Retina (tissue), 1 donor: ENCODE measurements at places on chromosomes 1 and 21.

DNA sequence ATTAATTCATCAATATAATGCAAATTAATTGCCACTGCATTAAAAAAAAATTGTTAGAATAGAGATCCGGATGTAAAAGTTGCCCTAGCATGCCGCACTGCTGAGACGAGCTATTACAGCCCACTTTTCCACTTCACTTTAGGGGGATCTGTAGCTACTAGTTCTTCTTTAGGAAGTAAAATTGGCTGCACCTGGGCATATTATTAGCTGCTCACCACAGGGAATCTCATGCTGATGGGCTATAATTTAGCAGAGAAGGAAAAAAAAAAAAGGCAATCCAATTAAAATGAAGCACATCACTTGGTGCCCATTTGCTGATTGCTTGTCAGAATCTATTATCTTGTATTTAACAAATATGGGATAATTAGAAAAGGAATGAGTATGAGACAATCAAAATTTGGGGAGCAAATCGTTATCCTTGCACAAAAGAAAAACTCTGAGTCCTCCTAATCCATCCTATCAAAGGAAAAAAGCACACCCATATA lies 233.4 kb downstream of the DSCAM start:
- DNase-seq, result peak; percentile 77

- no peak for DNase-seq
Measured at GRCh38 chr1:97668945-97669344, 251.9 kb downstream of the DPYD start.

GRCh38 chr1:155196103-155196892 lies 11.4 kb downstream of the THBS3 start:
- DNase-seq, result peak; percentile 74

DNA sequence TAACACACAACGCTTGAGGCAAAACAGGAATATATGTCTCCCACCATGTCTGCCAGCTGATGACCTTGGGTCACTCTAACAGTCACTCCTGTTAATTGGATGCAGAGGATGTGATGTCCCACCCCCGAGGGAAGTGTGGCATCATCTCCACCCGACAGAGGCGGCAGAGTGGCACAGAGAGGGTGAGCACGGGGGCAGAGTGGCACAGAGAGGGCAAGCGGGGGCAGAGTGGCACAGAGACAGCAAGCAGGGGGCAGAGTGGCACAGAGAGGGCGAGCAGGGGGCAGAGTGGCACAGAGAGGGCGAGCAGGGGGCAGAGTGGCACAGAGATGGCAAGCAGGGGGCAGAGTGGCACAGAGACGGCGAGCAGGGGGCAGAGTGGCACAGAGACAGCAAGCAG lies 44.3 kb downstream of the DISP3 start:
- no peak for DNase-seq

DNA sequence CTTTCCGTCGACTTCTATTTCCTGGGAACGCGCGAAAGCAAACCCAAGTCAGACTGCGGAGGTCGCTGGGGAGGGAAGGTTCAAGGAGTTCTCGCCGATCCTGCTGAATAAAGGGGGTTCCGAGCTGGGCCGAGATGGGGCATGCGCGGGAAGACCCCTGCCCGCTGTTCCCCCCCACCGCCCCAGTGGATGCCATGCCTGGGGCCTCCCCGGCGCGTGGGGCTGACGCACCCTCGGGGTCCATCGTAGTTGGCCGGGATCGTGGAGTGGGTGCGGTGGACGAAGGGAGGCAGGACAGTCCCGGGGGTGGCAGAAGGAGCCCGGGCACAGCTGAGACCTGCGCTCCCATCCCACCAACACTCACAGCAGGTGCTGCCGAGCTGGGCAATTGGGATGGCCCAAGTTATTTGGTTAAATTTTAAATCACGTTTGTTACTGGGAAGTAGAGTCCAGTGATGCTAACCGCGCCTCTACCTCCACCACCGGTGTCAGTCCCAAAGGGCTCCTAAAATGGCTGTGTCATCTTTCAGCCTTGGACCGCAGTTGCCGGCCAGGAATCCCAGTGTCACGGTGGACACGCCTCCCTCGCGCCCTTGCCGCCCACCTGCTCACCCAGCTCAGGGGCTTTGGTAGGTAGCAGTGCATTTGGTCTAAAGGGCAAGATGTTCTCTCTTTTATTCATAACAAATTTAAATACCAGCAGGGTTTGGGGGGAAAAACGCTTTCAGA lies 801 bp downstream of the MX1 start:
- DNase-seq, result peak; percentile 26
